ENCODE measurements at places on chromosomes 5 and 9.

- peak; percentile 66 for DNase-seq
Observed at GRCh38 chr5:135458921-135459331, 6.8 kb upstream of the TIFAB start.

- DNase-seq: peak; percentile 67
Observed at GRCh38 chr5:143142596-143143435, 260.7 kb downstream of the NR3C1 start.

- no peak for DNase-seq
Observed at GRCh38 chr5:93831449-93831848, 90.0 kb upstream of the POU5F2 start.

DNA sequence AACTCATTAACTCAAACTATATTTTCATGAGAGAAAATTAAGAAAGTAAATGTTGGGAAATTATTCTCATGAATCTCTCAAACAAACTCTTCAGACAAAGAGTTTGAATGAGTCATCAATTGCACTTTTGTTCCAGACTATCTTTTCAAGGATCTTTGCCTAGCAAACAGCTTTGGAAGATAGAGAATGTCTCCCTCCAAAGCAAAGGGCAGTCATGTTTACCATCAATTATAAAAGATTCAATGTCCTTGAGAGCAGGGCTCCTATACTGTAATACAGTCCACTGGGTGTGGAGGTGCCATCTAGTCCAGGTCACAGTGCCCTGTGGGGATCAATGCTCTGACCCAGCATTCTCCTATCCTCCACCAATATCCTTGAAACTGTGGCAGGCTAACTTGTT is 1429.3 kb downstream of the EFNA5 start:
- DNase-seq: no peak

- no peak for DNase-seq
Observed at GRCh38 chr5:131413605-131414559, 150.0 kb downstream of the CDC42SE2 start.

GRCh38 chr9:106023455-106023854 is 329.1 kb downstream of the TMEM38B start:
- DNase-seq: no peak

DNA sequence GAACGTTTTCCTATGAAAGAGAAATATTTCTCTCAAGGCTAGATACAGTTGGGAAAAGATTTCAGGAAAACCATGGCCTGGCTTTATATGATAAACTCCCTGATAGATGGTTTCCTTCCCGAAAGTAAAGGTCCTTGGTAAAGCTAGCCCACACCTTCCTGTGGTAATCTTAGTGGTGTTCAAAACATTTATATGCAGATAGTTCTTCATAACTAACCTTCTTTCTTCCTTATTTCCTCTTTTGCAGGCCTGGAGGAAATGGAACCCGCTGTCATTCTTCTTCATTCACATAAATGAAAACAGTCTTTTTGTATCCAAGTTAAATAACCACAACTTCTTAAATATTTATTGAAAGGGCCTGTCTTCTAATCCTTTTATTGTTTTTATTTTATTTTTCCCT is 474.0 kb upstream of the ACTBL2 start:
- no peak for DNase-seq

GRCh38 chr5:142870532-142871362 is 100.6 kb downstream of the ARHGAP26 start:
- DNase-seq: no peak

- no peak for DNase-seq
Observed at GRCh38 chr5:90557391-90557790, 1.2 kb upstream of the ADGRV1 start.

- DNase-seq: no peak
Observed at GRCh38 chr5:139705655-139706587, 57.8 kb downstream of the CXXC5 start.

DNA sequence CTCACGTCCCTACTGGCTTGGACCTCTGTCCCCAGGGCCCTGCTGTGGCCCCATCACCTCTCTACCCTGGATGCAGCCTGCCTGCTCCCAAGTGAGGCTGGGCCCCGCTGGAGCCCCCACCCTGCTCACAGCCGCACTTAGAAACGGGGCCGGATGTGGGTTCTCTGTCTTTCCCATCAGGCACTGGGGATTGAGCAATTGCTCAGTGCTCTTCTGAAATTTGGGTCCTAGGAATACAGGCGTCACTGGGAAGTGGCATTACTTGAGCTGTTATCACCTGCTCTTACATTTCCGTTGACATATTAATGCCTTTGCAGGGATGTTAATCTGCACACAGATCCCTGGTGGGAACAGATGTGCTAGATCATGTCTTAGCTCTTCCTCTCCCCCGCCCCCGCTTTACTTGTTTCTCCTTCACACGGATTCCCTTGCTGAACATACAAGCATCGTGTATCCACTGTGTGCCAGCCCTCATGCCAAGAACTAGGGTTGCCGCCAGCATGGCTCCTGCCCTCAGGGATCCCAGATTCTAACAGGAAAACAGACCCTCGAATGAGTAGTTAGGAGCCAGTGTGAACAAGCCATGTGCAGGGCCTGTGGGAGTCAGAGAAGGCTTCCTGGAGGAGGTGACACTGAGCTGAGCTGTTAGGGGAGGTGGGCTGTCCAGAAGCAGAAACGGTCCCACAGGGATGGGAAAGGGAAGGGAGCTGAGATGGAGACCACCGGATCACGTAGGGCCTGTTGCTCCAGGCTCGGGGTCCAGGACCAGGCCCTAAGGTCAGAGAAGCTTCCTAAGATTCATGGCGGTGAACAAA is 65.1 kb downstream of the NEK6 start:
- DNase-seq: no peak

- no peak for DNase-seq
Observed at GRCh38 chr5:19266791-19267190, 721.2 kb downstream of the CDH18 start.

DNA sequence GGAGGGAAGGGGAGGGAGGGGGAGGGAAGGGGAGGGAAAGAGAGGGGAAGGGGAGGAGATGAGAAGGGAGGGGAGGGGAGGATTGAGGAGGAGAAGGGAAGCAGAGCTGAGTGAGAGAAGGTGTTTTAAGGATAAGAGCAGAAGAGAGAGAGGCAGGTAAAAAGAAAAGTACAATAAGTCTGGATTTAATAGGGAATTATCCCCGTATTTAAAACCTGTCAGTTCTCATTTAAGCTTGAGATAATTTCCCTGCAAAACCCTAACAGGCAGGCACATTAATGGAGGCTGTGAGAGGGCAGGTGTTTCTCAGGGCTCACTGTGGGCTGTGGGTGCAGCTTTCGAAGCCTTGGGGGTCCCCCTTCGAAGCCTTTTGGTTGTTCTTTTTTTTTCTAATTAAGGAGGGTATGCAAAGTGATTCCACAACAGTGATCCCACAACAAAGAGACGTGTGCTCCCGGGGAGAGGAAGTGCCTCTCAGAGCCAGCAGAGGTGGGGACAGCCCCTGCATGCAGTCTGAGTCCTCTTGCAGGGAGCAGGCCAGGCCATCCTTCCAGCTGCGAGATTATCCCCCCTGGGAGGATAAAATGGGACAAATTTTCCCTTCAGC is 317.9 kb upstream of the IRX1 start:
- DNase-seq: no peak

DNA sequence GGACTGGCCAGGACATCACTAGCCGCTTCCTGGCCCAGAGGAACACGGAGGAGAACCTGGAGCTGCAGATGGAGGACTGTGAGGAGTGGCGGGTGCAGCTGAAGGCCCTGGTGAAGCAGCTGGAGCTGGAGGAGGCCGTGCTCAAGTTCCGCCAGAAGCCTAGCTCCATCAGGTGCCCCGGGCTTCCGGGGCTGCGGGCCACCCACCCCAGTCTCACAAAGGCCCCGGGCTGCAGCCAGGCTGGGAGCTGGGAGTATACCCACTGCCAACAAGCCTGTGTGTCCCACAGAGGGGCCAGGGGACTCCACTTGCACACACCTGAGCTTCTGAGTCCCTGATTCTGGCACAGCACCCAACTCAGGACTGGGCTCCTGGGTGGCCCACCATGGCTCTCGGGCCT is 1.7 kb upstream of the RABL6 start:
- DNase-seq: no peak

DNA sequence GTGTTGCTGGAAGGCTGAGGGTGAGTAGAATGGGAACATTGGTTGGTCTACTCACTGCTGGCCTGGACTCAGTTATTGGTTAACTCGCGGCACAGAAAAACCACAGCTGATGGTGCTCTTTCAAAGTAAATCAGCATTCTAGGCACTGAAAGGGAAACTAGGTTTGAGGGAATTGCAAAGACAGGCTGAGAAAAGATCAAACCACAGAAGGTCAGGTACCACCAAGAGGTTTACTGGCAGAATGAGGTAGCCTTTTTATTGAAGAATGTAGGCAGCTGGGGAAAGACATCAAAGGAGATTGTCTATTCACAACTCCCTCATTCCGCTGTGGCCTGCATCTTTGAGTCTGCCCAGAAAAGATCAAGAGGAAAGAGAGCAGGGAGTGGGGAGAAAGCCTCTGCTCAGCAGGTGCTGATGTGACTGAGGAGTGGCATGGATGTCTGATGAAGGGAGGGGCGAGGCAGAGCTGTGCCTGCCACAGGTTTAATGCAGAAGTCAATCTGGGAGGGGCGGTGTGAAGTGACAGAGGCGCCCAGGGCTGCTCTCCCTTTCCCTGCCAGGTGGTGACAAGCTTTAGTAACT is 255.5 kb downstream of the MAN2A1 start:
- DNase-seq: no peak

DNA sequence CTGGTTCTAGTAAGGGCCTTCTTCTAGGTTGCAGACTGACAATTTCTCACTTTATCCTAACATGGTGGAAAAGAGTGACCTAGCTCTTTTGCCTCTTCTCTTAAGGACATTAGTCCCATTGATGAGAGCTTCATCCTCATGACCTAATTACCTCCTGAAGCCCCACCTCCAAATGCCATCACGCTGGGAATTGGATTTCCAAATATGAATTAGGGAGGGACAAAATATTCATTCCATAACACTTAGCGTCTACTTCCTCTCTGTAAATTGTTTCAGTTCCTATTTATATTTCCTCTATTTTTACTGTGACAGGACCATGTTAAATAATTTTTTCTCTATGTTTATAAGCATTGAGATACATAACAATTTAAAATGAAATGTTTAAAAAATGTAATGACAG is 408.8 kb downstream of the CDH10 start:
- no peak for DNase-seq

DNA sequence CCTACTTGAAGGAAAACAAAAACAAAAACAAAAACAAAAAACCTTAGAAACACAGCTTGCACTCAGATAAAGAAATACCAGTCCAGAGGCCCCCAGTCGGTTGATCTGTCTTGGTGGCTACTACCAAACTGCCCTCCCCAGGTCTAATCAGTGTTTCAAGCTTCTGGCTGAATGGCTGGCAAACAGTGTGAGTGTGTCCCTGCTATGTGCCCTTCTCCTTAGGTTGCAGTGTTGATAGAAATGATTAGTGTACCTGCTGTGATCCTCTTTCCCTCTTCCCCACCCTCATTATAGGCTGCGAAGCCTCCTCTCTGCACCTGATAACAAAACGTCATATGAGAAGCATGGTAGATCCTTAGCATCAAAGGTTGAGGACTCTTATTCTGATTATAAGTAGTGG is 12.8 kb downstream of the NR4A3 start:
- DNase-seq: no peak

DNA sequence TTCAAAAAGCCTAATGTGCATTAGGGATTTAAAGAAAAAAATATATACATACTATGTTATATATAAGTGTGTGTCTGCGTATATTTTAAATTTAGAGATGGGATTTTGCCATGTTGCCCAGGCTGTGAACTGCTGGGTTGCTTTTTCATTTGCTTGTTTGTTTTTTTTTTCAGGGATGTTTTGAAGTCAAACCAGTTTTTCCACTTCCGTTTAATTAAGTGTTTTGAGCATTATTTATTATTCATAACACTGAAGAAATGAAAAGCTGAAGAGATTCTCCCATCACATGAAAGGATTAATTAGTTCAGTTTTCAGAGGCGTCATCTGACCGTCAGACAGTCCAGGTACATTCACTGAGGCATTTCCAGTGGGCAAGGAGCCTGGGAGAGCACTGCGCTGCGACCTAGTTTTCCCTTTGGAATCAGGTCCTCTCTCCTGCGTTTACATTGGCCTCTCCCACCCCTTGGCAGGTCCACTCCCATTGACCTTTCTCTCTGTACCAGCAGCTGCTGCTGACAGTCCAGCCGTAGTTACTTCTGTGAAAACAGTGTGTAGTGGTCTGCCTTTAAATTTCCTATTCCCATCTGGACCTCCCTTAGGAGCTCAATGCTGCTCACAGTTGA is 26.0 kb downstream of the ARRDC3 start:
- DNase-seq: no peak

- no peak for DNase-seq
Observed at GRCh38 chr9:4799775-4800174, 7.0 kb downstream of the RCL1 start.

DNA sequence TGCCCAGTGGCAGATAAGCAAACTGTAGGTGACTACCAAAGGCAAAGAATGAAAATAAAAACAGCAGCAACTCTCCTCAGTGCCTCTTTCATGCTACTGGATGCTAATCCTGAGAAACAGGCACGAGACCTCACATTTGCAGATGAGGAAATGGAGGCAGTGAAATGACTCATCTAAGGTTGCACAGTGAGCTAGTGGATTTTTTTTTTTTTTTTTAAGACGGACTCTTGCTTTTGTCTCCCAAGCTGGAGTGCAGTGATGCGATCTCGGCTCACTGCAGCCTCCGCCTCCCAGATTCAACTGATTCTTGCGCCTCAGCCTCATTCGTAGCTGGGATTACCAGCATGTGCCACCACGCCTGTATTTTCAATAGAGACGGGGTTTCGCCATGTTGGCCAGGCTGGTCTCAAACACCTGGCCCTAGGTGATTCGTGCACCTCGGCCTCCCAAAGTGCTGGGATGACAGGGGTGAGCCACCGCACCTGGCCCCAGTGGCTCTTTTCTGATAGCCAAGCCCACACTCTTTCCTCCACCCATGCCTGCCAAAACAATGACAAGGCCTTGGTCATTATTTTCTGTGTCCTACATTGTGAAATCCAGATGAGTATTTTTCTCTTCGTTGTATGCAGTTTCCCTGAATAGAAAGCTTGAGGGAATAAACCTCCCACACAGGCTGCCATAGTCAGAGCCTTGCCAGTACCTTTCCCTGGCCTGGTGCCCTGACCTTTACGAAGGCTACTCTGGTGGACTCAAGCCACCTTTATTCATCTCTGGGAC is 19.2 kb downstream of the DOCK2 start:
- no peak for DNase-seq

GRCh38 chr5:158876263-158876942 is 223.3 kb downstream of the EBF1 start:
- DNase-seq: no peak

DNA sequence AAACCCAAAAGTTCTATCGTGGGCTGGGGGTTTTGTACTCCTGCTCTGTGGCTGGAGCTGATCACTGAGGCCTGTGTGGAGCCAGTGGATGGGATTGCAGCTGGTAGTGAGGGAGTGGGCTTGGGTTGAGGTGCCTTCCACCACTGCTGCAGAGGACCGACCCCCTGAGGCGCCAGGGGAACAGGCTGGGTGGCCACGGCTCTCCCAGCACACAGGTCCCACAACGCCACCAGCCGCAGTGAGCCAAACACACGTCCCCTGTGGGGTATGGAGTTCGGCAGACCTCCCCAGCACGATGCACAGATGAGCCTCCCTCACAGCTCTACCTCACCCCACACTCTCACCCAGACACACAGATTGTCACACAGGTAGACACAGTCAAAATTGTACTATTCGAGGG is 109.1 kb downstream of the DAB2IP start:
- DNase-seq: no peak

- DNase-seq: no peak
Observed at GRCh38 chr9:96027251-96028131, 152.0 kb downstream of the ERCC6L2 start.

Measured in Right ventricle myocardium inferior (tissue), 1 donor.